ENCODE measurements at places on chromosomes 6 and 20.

DNA sequence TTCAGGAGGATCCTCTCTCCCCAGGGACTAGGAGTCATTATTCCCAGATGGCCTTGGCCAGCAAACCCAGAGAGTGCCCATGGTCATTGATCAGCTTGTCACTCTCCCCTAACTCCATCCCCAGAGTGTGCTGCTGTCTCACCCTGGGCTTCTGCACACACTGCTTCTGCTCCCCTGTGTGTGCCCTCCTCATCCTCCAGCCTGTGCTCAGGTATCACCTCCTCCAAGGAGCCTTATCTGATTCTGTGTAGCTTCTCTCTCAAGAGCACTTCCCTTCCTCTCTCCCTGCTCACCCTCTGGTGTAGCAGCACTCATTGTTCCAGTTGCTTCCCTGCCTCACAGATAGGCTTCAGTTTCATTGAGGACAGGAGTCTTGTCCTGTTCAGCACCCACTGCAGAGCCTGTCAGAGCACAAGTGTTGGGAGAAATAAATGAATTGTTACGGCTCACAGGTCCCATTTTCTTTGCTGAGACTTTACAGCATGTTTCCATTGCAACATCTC is 102.4 kb downstream of the JAG1 start:
- no peak for DNase-seq

DNA sequence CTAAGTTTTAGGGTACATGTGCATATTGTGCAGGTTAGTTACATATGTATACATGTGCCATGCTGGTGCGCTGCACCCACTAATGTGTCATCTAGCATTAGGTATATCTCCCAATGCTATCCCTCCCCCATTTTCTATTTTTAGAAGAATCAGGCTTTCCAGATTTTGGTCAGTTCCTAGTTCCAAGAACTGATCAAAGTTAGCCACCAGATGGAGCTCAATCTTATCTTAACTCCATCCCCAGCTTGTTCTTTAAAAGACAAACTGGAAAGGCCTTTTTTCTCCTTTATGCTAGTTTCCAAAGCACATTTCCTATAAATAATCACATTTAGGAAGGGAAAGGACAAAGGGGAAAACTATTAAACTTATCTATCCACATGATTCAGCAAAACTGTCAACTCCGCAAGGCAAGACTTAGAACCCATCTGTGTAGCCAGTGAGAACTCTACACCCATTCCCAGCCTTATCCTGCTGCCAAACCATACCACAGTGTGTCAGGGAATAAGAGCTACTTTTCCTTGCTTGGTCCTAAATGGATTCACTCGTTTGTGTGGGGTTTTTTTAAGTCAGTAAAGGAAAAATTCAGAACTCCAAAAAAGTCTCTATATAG is 22.8 kb upstream of the KHDC1 start:
- DNase-seq = no peak

- DNase-seq = no peak
Measured at GRCh38 chr6:13676551-13677156, 35.0 kb downstream of the RANBP9 start.

DNA sequence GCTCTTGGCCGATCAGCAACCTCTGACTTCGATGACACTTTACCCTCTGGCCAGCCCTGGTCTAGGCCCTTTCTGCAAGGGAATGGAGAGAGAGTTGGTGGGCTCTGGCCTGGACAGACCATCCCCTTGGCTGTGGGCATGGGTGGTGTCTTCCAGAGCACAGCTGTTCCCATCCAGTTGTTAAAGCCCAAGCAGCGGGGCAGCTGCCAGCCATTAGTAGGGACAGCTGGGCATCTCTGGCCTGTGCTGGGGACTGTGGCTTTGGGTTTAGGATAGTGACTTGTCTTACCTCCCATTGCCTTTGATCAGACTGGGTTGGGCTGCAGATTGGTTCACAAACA is 2.8 kb downstream of the CDC25B start:
- DNase-seq = no peak

All from GM13976 (cell line).